Forelimb muscle (tissue), 1 donor: ENCODE measurements at places on chromosomes 5 and 9.

GRCh38 chr5:35816881-35817521 is 39.7 kb upstream of the IL7R start:
- DNase-seq, result no peak

- DNase-seq, result no peak
These were observed 116.1 kb upstream of the ACTBL2 start for GRCh38 chr5:57598756-57599155.

- no peak for DNase-seq
These were observed 812.0 kb downstream of the CDH18 start for GRCh38 chr5:19175776-19176570.

- DNase-seq, result no peak
These were observed 41.2 kb downstream of the IZUMO3 start for GRCh38 chr9:24504521-24504920.

- DNase-seq, result no peak
These were observed 227.6 kb downstream of the SEC61B start for GRCh38 chr9:99449726-99450125.

DNA sequence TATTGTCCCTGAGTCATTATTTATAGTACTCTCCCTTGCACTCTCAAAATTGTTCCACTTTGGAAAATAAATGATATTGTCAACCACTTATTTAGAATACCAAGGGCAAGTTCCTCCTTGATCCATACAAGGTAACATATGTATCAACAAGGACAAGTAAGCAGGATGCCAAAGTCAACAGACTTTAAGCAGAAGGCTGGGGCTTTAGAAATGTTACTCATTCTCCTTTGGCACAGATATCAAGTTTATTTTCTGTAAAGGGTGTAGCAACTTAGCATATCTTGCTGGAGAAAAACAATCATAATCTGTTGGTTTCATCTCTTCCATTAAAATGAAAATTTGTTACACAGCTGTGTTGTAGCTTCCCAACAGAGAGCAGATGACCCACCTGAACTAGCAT is 248.7 kb upstream of the SLC30A5 start:
- DNase-seq, result no peak

DNA sequence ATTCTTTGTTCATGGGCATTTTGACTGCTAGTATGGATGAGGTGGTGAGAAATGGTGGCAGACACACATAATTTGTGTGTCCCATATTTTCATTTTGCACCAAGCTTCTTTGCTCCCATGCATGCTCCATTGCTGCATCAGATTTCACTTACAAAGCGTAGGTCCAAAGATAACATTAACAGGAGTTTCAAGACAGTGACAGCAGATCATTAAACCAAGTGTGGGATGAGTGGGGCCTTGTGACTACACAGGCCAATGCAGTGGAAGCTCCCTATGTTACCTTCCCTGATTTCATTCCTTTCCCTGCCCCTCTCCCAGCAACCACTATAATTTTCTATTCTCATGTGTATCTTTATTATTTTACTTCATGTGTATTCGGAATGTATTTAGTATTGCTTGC is 142.0 kb downstream of the AOPEP start:
- DNase-seq, result no peak

DNA sequence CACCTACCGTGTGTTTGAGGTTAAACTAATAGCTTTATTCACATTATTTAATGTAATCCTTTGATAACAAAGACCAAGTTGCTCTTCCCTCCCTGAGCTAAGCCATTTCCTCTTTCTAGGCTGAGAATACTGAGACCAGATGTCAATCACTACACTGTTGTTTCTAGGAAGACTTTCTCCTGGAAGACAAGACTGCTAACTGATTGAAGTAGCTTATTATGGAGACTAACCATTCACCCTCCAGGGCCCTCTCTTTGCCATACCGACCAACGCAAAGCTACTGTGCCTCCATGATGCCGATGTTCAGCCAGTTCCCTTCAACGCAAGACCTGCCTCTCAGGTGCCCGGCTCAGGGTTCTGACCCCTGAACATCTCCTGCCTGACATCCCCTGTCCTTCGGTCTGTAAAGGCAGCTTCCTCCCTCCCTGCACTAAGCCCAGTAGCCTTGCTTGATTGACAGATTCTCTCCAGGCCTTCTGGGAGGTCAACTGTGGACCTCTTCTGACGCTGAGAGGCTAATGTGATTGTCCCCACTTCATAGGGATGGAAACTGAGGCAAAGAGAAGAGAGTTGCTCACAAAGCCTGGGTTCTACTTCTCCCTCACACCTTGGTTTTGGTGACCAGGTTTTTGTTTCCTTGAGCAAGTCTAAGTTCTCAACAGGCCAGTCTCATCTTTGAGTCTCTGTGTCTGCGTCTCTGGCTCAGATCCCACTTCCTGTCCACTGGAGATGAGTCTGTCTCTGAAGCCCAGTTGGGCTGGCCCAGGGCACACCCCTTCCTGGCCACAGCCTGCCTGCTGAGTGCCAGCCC is 259.7 kb upstream of the IRX2 start:
- no peak for DNase-seq

DNA sequence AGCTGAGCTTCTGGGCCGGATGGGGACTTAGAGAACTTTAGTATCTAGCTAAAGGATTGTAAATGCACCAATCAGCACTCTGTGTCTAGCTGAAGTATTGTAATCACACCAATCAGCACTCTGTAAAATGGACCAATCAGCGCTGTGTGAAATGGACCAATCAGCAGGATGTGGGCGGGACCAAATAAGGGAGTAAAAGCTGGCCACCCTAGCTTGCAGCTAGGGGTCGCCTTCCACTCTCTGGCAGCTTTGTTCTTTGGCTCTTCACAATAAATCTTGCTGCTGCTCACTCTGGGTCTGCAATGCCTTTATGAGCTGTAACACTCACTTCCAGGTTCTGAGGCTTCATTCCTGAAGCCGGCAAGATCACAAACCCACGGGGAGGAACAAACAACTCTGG is 354.0 kb downstream of the PRR16 start:
- DNase-seq, result no peak

GRCh38 chr9:81156381-81156780 is 533.0 kb downstream of the TLE1 start:
- no peak for DNase-seq

DNA sequence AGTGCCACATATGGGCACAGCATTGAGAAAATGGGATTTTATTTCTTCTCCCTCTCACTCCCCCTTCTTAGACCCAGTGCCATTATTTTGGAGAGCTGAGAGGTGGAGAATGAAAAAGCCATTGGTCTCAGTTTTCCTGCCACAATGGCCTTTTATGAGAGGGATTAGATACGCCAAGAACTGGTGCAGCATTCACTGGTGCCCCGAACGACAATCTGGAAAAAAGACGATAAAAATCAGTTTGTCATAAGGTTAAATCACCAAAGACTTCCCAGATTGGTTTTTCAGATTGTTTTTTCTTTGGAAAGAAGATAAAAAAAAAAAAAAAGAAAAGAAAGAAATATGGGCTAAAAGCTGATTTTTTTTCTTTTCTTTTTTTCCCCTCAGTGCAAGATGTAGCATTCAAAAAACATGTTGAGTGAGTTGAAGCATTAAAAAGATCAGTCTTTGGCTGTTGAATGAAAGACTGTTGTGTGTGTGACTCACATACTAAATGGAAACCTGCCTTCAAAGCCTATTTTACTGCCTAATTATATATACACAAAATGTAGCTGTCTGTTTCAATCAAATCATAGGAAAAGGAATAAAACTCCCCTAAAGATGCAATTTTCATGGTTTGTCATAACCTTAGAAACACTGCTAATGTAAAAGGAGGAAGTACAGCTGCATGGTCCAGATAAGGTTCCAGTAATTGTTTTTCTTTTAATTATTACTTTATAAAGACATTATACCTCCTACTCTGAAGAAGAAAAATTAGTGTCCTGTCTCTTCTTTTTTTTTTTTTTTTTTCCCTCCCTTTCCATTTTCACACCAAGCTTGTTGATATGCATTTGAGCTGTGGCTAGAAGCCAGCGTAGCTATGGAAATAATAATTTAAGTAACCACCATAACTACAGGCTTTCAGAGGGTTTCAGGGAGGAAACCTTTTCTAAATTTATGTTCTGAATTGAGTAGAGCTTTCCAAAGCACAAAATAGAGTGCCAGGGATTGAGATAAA is 27.2 kb upstream of the ZNF608 start:
- peak; percentile 50 for DNase-seq

- no peak for DNase-seq
These were observed 18.8 kb upstream of the FCN1 start for GRCh38 chr9:134936346-134937163.

- DNase-seq, result no peak
These were observed 36.1 kb downstream of the LHFPL2 start for GRCh38 chr5:78612227-78613150.

DNA sequence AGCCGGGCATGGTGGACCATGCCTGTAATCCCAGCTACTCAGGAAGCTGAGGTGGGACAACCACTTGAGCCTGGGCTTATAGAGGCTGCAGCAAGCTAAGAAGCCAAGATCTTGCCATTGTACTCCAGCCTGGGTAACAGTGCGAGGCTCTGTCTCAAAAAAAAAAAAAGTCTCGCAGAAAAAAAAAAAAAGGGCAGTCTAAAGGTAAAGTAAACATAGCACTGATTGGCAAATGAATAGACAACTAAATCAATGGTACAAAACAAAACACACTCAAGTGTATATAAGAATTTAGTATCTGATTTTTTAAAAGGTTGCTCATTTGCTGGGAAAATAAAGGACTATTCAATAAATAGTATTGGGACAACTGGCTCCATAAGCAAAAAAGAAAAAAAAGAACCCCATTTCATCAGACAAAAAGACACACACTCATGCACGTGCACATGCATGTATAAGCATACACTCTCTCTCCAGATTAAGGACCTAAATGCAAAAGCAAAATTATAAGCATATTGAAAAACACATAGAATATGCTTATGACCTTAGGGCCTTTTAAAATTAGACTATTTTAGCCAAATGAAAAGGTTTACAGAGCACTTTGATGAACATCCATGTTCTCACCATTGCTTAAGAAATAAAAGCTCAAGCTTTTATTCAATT is 5.7 kb downstream of the IL6ST start:
- DNase-seq, result no peak

DNA sequence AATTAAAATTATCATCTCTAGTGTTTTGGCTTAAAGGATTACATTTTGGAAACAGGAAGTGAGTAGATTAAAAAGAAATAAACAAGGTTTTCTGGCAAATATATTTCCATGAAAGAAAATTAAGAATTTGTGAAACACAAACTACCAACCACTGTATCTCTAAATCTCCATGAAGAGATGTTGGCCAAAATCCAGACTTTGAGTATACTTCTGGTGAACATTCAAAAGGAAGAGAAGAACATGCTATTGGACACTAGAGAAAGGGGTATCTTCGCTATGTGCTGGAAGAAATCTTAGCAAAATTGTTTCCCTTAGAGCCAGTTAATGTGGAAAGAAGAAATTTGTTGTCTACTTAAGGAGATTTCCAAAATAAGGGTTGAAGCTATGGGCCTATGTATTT is 710.4 kb upstream of the CTNND2 start:
- DNase-seq, result no peak
